ENCODE measurements at places on chromosomes 13 and 19.

DNA sequence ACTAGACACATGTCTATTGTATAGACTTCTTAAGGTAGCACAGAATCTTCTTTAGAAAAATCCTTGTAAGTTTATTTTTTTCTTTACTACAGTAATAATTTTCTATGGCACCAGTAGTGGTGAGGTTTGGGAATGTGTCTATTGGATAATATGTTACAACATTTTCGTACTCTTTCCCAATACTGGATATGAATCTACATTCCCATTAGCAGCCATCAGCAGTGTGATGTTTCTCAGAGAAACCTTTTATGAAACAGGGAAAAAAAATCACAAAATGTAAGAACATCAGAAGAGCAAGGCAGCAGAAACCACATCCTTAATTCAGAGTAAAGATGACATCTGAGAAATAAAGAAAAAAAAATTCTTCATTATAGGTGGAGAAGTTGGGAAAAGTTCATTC lies 83.3 kb downstream of the POSTN start:
- DNase-seq, result no peak

DNA sequence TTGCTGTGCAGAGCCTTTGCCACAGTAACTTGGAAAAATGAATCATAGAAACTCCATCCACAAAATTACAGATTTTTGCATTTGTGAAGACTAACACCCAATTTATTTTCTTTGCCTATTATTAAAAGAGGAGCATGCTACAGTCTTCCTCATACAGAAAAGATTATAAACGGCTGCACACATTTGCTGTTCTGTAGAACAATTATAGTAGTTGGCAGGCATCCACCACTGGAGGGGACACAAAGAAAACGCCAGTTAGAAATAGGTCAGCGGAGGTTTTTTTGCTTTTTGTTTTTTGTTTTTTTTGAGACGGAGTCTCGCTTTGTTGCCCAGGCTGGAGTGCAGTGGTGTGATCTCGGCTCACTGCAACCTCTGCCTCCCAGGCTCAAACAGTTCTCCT lies 51.6 kb downstream of the SACS start:
- no peak for DNase-seq

- no peak for DNase-seq
Measured at GRCh38 chr13:35926859-35927530, 204.2 kb downstream of the DCLK1 start.

DNA sequence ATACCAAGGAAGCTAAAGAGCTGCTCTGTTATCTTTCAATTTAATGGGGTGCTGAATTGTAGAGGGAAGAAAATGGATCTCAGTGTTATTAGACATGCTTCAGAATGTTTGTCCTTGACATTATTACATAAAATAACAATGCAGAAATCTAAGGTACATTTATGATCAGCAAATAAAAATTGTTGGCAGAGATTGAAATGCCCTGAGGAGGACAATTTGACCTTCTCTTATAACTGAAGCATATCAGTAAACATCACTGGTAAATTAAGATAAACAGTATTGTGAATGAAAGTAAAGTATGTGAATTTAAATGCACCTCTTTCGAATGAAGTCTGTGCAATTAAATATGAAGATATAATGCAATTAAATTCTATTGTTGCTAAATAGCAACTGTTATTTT lies 1362.1 kb upstream of the ATXN8OS start:
- DNase-seq, result no peak

DNA sequence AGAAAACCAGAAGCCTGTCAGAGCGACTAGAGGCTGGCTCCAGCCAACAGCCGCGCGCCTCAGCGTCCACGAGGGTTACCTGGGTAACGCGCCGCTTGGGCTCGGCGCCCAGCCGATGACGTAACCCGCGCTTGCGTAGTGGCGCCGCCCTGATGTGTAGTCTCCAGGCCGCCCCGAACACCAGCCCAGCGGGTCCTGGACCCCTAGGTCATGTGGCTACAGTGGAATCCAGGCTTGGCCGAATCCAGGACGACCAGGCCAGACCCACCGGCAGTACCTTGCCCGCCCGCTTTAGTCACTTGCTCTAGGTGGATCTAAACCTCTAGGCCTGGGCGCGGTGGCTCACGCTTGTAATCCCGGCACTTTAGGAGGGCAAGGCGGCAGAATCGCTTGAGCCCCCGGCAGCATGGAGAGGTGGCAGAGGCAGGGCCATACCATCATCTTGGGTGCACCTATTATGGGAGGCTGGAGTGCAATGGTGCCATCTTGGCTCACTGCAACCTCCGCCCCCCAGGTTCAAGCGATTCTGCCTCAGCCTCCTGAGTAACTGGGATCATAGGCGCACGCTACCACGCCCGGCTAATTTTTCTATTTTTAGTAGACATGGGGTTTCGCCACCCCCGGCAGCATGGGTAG lies 7.2 kb upstream of the ZNF606 start:
- peak; percentile 90 for DNase-seq

- DNase-seq, result no peak
Measured at GRCh38 chr19:4456476-4456842, 1.1 kb downstream of the UBXN6 start.

All from NCI-H526 (cell line).